ENCODE measurements at places on chromosomes 1 and 21.

- DNase-seq, result no peak
Observed at GRCh38 chr1:118317842-118318614, 133.0 kb upstream of the SPAG17 start.

DNA sequence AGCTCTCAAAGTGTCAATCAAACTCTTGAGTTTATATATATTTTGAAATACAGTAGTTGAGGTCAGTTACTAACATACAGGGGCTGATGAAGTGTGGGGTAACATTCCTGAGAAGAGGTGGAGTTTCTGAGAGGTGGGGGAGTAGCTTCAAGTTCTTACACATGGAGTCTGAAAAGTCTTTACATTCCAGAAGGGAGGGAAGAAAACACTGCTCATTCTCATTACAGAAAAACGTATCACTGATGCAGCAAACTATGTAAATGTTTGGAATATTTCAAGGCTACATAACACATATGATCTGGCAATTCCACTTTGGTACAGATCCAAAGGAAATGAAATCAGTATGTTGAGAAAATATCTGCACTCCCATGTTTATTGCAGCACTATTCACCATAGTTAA, 1065.8 kb upstream of the B3GALT2 start:
- DNase-seq, result no peak

GRCh38 chr1:172203135-172203823, 217.2 kb upstream of the C1orf105 start:
- no peak for DNase-seq

DNA sequence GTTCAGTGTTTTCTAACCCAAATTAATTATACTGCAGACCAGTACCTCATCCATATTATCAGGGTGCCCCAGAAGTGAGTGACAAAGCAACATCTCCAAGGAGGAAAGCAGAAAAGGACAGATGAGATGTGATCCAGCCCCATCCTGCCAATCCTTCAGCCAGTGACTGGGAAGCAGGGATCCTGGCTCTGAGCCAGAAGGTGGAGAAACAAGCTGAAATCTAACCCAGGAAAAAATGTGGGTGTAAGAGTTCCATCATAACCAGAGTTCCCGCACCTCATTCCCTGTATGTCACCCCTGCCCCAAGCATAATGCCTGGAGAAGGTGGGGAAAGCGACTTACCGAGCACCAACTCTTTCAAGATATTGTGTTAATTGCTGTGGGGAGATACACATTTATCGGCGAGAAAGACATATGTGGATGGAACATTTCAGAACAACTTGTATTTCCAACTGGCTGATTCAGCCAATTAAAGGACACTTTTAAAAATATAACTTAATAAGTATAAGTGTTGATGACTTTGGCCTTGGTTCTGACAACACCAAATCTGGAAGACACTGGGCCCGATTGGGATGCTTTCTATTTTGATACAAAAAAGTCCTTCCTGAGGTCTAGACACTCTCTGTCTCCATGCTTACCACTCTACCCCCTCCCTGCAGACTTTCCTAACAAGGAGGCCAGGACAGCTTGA, 14.9 kb downstream of the PLEKHA6 start:
- DNase-seq, result no peak

GRCh38 chr1:228999446-229000170, 264.3 kb downstream of the RHOU start:
- no peak for DNase-seq

DNA sequence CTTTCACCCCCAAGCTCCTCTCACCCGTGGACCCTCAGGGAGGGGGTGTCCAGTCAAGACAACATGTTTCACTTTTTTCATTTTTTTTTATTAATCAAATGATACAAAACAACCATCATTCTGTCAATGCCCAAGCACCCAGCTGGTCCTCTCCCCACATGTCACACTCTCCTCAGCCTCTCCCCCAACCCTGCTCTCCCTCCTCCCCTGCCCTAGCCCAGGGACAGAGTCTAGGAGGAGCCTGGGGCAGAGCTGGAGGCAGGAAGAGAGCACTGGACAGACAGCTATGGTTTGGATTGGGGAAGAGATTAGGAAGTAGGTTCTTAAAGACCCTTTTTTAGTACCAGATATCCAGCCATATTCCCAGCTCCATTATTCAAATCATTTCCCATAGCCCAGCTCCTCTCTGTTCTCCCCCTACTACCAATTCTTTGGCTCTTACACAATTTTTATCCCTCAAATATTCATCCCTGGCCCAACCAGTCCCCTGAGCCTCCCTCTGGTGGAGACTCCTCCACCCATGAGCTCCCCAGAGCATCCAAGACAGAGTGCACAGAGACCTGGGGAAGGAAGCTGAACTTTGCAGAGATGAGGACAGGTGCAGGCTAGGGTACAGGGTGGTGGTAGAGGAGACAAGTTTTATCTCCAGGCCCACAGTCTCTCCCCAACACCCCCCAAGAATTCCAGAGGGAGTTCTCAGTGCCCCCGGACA, 1.4 kb upstream of the S100A16 start:
- no peak for DNase-seq

DNA sequence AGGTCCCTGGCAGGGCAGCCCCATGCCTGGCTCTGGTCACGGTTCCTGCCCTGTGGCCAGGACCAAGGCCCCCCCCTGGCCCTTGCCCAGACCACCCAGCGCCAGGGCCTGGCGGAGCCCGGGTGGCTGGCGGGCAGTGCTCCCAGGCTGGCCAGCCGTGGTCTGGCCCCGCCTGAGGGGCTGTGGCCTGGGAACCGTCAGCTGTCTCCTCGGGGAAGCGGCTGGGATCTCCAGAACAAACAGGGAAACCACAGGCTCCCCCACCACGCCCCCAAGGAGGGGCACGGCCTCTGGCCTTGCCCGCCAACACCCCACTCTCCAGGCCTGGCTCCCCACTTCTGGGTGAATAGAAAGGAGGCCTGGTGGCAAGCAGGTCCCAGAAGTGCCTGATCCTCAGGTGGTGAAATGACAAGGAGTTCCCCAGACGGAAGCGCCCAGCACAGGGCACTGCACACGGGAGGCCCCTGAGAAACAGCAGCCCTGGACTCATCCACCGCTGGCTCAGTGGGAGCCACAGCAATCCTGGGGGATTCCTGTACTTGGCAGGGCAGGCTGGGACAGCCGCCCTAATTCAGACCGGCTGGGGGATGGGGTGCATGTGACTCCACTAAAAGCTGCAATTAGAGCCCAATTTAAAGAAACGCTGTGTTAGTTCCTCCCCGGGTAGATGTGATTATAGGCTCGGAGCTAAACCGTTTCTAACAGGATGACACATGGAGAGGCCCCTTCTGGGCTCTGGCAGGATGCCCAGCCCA, 78.9 kb downstream of the RAP1GAP start:
- DNase-seq, result no peak

- DNase-seq, result no peak
Observed at GRCh38 chr1:19337289-19337688, 25.2 kb downstream of the SLC66A1 start.

- DNase-seq, result peak; percentile 77
Observed at GRCh38 chr1:27416387-27417111, 24.1 kb downstream of the GPR3 start.

DNA sequence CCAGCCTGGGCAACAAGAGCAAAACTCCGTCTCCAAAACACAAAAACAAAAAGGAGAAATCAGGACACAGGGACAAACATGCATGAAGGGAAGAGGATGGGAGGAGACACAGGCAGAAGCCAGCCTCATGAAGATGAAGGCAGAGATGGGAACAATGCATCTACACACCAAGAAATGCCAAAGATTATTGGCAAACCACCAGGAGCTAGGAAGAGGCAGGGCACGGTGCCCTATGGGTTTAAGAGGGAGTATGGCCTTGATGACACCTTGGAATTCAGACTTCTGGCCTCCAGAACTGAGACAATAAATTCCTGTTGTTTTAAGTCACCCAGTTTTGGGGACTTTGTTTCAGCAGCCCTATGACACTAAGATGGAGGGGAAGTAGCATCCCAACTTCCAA, 5.2 kb downstream of the TMPRSS3 start:
- DNase-seq, result no peak

GRCh38 chr1:218426343-218426657, 81.2 kb downstream of the TGFB2 start:
- no peak for DNase-seq

DNA sequence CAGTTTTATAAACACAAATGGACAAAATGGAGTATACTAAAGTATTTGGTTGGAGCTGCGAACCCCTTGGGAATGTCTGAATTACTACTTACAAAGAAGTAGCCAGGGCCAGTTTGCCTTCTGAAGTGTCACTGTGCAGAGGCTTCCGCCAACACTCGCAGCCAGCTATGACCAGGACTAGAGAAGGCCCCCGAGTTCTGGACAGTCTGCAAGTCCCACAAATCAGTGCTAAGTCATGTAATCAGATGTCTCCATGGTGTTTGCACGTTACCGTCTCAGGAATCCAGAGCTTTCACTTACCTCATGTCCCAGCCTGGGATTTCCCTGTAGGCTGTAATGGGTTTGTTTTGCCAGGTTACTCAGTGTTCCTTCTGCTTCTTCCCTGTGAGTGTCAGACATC, 106.6 kb upstream of the SPAG17 start:
- no peak for DNase-seq

DNA sequence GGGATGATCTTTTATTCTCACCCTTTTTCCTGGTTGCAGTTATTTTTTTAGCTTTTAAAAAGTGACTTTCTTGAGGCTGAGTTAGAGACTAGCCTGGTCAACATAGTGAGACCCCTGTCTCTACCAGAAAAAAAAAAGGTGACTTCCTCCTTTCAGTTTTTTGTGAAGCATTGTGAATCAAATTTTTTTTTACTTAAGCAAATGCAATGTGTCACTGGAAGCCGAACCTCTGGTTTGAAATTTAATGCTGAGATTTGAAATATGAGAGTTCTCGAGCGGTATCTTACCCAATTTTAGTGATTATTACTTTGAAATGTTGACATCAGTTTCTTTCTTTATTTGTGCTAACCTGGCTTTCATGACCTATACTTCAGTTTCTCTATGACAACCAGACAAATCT, 3.6 kb downstream of the CAP1 start:
- no peak for DNase-seq

DNA sequence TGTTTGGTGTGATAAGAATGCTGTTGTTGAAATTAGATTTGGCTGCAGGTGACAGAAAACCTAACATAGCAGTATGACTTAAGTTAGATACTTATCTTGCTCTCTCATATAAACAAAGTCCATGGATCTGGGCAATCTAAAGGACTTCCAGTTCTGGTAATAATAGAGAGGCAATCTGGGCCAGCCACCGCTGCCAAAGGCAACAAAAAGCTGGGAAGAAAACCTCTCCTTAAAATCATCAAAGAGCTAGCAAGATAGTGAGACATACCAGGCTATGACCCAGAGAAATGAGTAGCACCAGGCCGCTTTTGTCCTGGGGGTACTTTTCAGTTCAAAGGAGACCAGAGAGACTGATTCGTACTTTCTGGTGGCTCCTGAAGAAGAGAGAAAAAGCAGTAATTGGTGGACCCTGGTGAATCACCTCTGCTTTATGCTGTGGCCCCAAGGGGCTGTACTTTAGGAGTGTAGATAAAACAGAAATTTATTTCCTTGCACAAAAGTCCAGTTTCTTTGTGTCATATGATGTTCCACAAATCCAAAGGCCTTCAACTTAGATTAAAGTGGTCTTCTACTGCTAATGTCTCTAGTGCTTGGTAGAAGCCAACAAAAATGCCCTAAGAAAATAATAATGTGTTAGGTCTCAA, 125.4 kb downstream of the TBX19 start:
- no peak for DNase-seq

- DNase-seq, result peak; percentile 15
Observed at GRCh38 chr1:88935522-88936222, 44.3 kb upstream of the GTF2B start.

DNA sequence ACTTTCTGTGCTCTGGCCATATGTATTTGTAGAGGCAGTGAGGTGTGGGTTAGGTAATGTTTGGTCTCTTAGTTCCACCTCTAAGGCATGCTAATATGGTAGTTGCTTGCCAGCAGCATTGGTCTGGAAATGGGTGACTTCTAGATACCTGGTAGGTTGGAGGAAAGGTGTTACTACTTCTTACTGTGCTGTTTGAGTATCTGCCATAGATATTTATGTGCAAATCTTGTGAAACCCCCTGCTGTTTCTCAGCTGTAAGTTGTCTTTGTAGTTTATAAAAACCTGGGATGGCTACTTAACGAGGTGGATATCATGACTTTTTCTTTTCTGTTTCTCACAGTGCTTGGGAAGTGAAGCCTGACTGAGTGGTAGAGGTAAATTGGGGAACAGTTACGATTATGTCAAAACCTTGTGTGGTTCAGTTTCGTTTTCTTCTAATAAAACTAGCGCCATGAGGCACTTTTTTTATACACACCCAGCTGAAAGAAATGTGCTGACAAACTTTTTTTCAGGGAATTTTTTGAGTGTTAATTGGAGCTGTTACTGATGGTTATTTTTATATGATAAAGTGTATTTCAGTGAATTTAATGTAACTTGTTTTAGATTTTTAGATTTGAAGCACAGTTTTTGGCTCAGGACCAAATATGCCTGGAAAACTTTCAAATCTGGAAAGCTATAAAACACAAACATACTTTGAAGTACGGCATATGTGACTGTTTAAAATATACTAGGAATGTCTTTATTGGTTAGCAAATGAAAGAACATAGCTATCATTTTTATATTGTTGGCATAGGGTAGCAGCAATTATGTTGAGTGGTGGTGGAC, 42.1 kb downstream of the CAMSAP2 start:
- DNase-seq, result no peak

DNA sequence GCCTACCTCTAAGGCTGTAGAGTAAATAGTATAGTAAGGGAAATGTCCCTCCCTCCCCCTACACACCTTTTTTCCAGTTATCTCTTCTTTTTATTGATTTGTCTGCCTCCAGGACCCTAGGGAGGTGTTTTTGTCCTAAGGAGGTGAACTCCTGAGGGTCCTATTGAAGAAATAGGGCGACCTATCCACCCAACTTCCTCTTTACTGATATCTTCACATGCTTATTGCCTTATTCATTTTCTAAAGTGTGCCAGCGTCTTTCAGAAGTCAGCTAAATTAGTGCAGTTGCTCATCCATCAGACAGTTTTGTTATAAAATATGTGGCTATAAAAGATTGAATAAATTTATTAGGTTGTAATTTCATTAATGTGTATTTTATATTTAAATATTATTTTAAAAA, 5.9 kb downstream of the BACH1 start:
- peak; percentile 34 for DNase-seq

DNA sequence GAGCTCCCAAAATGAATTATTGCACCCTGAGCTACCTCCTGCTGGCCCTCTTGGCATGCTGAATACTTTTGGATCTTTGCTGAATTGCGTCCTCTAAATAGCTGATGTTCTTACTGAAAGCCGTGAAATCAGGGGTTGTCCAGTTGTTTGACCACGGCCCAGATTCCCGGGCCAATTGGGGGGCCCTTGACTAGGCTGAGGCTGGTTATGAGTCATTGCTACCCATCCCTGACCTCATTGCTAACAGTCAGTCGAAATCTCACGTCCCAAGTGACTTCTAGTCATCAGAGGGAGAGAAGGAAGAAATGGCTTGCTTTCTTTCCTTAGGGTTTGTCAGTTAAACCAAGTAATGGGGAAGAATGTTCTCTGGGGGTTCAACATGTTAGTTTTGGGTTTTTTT, 37.4 kb downstream of the SMYD2 start:
- DNase-seq, result no peak

- DNase-seq, result no peak
Observed at GRCh38 chr1:41707793-41708192, 210.9 kb downstream of the HIVEP3 start.
